ENCODE measurements at places on chromosomes 16 and 17.

- no peak for DNase-seq
These were observed 2.3 kb upstream of the PECAM1 start for GRCh38 chr17:64393000-64393402.

DNA sequence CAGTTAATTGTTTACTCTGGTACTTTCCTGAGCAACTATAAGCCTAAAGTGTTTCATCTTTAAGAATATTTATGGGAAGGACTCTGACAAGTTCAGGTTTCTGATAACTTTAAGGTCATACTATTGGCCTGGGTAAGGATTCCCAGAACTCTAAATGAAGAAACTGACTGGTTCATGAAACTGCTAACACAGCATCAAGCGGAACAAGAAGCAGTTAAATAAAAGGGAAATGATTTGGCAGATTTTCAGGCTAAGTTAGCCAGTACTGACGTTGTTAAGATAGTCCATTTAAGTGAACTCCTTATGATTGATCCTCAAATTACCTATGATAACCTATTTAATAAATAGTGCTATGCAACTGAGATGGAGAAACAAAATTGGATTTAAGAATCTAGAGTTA is 101.6 kb upstream of the CES5A start:
- DNase-seq: no peak

DNA sequence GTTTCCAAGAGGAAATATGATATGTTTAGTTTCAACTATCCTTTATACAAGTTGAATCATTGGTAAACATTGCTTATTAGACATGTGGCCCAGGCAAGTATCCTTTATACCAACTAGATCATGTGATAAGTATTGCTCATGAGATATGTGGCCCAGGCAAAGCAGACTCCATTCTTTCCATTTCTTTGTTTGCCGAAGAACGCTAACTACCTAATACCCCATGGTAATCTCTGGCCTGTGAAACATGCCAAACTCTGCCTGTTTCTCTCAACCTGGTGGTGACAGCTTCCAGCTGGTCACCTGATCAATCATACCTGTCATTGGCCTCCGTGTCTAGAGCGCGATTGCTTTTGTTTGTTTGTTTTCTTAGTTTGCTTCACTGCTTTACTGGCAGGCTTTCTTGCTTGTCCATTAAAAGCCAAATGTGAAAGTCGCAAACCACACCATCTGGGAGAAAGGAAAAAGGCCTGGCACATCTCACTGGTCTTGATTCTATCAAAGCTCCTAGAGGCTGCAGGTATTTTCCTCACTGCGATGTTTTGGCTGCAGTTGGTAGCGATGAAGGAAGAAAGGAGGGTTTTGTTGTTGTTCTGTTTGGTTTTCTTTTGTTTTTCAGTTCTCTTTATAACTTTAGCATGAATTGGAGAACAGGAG is 686.2 kb downstream of the KCNJ2 start:
- DNase-seq: no peak

- no peak for DNase-seq
These were observed 643.0 kb downstream of the MAF start for GRCh38 chr16:78957317-78958100.

- DNase-seq: no peak
These were observed 4.7 kb upstream of the TBX21 start for GRCh38 chr17:47728214-47728877.

- DNase-seq: no peak
These were observed 23.7 kb upstream of the SOX9 start for GRCh38 chr17:72097144-72097543.

DNA sequence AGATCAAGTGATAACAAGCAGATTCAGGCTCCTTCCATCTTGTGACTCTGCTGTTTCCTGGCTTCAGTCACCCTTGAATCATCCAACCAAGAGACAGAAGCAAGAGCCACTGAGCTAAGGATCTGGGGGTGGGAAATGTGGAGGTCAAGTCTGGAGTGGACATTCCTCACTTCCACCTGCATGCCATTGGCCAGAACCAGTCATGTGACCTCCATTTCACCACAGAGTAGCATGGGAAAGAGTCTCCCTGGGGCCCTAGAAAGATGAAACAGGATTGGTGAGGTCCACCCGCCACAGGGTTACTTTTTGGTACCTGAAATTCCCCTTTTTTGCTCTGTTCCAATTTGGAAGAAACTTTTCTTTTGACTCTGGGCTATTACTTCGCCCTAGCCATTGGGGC is 1006.0 kb upstream of the EEF2KMT start:
- no peak for DNase-seq

GRCh38 chr17:71757156-71757555 is 363.7 kb upstream of the SOX9 start:
- no peak for DNase-seq

DNA sequence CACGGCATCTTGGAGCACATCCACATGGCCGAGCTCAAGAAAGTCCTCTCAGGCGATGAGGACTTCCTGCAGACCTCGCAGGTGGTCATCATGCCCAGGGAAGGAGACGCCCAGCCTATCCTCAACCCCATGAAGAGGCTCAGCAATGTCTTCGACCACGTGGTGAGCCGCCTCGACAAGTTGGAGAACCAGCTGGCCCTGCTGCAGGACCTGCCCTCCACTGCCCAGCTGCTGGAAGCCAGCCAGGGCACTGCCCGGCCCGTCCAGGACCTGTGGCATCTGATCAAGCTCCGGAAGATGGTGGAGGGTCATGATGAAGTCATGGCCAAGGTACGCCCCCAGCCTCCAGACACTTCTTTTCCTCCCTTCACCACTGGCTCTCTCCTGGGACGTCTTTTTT is 440 bp downstream of the C16orf96 start:
- DNase-seq: no peak

DNA sequence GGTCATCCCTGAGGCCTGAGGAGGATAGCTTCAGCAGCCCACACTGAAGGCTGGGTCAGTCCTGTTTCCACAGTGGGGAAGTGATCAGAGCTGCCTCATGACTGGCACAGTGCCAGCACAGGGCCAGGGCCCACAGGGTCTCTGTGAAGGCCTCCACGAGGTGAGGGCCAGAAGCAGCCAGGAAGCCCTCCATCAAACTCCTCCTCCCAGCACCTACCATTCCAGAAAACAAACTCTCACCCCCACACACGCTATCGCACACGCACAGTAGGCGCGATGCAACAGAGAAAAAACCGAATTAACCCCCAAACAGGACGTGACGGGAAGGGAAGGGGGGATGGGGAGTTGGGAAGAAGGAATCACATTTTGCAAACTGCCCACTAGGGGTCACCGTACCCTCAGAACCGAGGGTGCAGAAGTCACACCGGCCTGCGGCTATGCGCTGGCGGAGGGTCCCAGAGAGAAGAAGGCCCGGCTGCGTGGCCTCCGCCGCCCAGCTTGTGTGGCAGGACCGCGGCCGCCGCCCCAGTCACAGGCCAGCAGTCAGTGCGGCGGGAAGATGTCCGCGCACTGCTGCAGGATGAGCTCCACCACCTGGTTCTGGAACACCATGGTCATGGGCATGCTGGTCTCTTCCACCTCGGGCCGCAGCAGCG is 37.6 kb downstream of the ARHGAP27 start:
- DNase-seq: peak; percentile 24

DNA sequence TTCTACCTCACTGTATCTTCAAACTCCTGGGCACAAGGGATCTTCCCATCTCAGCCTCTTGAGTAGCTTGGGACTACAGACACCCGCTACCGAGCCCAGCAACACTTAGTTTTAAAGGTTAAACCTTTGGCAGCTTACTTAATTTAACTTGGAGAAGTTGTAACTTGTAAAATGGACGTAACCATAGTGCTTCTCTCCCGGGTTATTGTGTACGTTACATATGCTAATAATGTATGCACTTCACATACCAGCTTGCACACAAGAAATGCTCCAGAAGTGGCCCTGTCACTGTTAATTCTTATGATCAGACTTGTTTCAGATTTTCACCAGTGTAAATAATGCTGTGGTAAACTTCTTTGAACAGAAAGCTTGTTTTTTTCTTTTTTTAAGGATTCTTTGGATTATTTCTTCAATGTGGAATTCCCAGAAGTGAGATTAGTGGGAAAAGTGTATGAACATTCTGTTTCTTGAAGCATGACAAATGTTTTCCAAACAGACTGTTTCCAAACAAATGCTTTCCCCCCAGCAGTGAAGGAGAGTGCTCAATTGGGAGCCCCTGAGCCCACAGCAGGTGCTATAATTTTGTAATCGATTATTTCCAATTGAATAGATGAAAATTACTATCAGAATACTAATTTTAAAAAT is 61.5 kb downstream of the EPN2 start:
- no peak for DNase-seq

- DNase-seq: no peak
These were observed 49.4 kb upstream of the SREBF1 start for GRCh38 chr17:17886226-17886625.

DNA sequence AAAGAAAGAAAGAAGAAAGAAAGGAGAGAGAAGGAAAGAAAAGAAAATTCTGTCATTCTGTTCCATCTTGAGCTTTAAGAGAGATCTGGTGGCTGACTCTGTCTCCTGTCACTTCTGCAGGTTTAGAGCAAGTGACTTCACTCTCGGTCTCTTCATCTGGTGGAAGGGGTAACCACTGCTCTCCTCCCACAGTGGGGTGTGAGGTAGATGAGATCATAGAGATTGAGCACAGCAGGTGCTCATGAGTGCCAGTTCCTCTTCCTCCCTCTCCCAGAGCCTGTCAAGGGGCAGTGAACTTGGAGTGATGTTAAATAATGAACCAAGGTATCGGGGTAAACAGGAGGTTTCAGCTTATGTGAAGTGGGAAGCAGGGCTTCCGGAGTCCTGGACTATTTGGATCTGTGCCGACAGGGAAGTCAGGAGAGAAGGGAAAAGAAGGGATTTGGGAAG is 47.7 kb downstream of the BEAN1 start:
- DNase-seq: no peak

GRCh38 chr16:24993722-24994686 is 21.2 kb downstream of the ARHGAP17 start:
- peak; percentile 91 for DNase-seq

- no peak for DNase-seq
These were observed 6.6 kb downstream of the PLEKHH3 start for GRCh38 chr17:42669977-42670788.

GRCh38 chr16:56779906-56780305 is 50.0 kb downstream of the NUP93 start:
- DNase-seq: no peak

DNA sequence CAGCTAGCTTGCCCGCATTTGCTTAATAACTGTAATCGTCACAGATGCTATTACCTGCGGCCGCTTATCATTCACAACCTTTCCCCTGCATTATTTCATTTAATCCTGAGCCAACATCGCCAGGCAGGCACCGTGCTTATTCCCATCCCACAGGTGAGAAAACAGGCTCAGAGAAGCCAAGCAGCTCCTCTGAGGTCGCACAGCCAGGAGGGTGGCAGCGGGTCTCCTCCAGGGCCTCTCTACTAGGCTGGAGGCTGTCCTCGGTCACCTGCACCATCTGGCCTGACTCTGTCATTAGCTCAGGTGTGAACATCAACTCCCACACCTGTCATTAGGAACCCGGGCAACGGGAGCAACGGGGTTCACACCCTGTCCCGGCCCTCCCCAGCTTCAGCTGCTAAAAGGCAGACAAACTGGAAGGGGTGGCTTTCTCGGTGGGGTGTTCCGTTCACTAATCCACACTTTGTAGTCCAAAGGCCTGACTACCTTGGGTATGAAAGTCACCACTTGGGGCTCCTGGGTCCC is 3.0 kb downstream of the PPL start:
- no peak for DNase-seq

GRCh38 chr16:16163571-16163970 is 59.7 kb downstream of the ABCC6 start:
- DNase-seq: no peak

GRCh38 chr16:49181791-49182518 is 99.7 kb downstream of the CBLN1 start:
- no peak for DNase-seq

GRCh38 chr17:59418732-59419166 is 87.3 kb downstream of the YPEL2 start:
- DNase-seq: peak; percentile 4

DNA sequence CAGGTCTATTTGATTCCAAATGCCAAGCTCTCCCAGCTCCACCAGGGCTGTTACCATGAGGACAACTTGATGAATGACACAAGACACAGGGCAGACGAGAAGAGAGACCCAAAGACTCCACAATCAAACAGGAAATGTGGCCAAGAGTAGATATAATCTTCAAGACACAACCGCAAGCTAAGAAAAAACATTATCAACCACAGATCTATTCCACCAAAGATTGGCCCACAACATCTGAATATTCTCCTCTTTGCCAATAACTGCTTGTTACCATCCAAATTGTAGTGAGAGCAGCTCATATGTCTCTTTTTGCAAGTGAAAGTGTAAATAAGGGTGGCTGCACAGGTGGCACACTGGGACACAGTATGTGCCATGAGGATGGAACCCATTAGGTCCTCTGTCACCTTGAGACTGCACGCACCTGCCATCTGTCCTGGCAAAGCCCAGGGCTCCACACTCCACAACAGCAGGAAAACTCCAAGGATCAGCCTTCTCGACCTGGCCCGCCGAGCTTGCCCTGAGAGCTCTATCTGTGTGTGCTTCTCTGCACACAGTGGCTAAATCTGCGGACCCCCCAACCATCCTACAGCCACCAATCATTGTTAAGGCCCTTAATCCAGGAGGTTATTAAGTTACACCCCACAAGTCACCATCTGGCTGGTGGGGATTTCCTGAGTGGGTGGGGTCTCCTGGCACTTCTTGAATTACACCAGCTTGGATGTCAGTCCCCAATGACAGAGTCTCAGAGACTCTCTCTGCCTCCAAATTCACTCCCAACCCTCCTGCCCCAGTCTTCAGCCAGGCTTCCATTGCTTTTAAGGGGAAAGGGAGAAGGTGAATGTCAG is 50.5 kb downstream of the DYNLRB2 start:
- DNase-seq: no peak

- no peak for DNase-seq
These were observed 12.1 kb upstream of the CCL8 start for GRCh38 chr17:34307110-34307509.

GRCh38 chr16:87416826-87417527 is 24.8 kb downstream of the MAP1LC3B start:
- no peak for DNase-seq

- peak; percentile 34 for DNase-seq
These were observed 251.2 kb downstream of the ENGASE start for GRCh38 chr17:79325709-79326430.

GRCh38 chr16:17408955-17409441 is 61.8 kb downstream of the XYLT1 start:
- DNase-seq: no peak

GRCh38 chr16:82814059-82814458 is 187.3 kb downstream of the CDH13 start:
- DNase-seq: no peak

DNA sequence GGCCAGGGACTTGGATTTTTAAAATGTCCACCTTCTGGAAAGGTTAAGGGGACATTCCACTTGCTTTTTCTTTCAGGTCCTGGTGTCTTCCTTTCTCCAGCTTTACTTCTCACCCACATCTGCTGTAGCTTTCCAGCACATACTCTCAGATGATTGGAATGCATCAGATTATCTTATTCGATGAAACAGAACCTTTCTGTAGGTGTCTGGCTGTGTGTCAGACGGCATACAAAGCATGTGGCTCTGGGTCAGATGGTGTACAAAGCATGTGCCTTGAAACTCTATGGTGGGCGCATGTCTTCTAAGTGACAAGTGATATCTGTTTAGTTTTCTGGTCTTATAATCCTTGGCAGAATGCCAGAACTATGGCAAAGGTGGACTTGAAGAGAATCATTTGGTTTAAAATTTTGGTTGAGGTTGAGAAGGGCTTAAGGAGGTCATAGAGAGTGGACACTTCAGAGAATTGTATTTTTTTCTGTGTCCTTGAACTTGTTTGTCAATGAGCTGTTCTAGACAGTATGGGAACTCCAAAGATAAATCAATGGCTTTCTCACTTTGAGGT is 125.3 kb downstream of the FTO start:
- DNase-seq: peak; percentile 40

- no peak for DNase-seq
These were observed at the start of gene KIF19 for GRCh38 chr17:74325743-74326379. Gene KIF19 (plus strand): TSS chr17:74326226. CDS start chr17:74326350, 124 bp downstream.

All from NCI-H226 (cell line).